ENCODE measurements at places on chromosomes 2 and 18. TPM values are rescaled to one million over a fixed set of nuclear protein-coding genes. Genes with fewer than 3 reads are reported as not detected.

The AMER3 gene
- not detected for total RNA-seq

The NGEF gene
- 0.53 TPM for total RNA-seq

The LRRC30 gene
- not detected for total RNA-seq

The GTF2A1L gene
- not detected for total RNA-seq

The PMAIP1 gene
- 25.0 TPM for total RNA-seq

The STK36 gene
- total RNA-seq = 8.3 TPM
